ENCODE measurements at places on chromosomes 11 and 22.

- DNase-seq: no peak
Measured at GRCh38 chr22:37906364-37907008, 389 bp downstream of the MICALL1 start.

- DNase-seq: no peak
Measured at GRCh38 chr22:47691152-47691895, 928.9 kb downstream of the TBC1D22A start.

GRCh38 chr11:83725269-83725560 lies 439.0 kb upstream of the CCDC90B start:
- no peak for DNase-seq

DNA sequence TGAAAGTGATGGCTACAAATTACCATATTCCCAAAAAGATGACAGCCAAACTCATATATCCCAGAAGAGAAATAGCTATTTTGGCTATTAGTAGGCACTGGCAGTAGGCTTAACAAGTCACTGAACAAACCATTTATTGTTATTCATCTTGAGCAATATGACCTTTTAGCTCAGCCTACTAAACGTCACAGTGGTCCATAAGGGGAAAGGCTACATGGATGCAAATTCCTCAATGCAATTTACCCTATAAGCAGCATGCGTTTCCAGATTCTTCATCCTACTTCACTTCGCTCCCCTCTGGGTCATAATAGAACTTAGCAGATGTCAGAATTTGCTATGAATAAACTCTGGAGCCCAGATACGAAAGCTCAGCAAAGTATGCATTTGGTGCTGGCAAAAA lies 114.0 kb downstream of the SIK3 start:
- DNase-seq: no peak

GRCh38 chr22:47786650-47787290 lies 1024.3 kb downstream of the TBC1D22A start:
- no peak for DNase-seq

- no peak for DNase-seq
Measured at GRCh38 chr22:45603619-45604018, 68.0 kb upstream of the ATXN10 start.

GRCh38 chr22:48404801-48405447 lies 1422.7 kb downstream of the BRD1 start:
- no peak for DNase-seq

GRCh38 chr22:17733466-17733865 lies 40.8 kb downstream of the BID start:
- no peak for DNase-seq

GRCh38 chr22:35539910-35540594 lies 579 bp upstream of the RASD2 start:
- DNase-seq: peak; percentile 59

- no peak for DNase-seq
Measured at GRCh38 chr11:110971140-110971539, 258.9 kb upstream of the ARHGAP20 start.

DNA sequence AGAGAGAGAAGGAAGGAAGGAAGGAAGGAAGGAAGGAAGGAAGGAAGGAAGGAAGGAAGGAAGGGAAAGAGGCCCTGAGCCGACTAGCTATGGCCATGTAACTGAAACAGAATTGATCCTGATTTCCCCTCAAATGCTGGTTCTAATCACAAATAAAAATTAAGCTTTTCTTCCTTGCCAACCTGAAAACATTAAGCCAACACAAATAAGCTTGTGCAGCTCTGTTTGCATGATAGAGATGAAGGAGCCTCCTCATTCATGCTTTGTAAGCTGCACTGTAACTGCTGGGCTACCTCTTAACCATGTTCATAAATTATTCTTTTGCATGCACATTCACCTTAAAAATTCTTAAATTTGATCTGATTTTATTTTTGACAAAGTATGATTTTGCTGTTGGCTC lies 27.7 kb upstream of the APOL5 start:
- DNase-seq: no peak

DNA sequence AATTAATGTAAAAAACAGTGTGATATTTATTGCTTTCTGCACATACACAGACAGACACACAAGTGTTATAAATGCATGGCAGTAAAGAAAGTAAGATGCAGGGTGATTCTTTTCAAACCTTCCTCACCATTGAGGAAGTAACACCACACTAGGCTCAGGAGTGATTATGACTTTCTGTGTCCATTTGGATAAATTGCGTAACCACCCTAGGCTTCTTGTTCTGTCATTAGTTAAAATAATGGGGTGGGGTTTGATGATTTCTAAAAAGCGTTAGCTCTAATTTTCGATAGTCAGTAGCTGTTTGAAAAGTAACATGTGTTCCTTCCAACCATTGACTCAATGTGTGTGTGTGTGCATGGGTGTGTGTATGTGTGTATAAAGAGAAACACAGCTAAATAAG lies 1080.2 kb downstream of the NTM start:
- DNase-seq: no peak

GRCh38 chr22:30198921-30199320 lies 47.6 kb downstream of the LIF start:
- no peak for DNase-seq

DNA sequence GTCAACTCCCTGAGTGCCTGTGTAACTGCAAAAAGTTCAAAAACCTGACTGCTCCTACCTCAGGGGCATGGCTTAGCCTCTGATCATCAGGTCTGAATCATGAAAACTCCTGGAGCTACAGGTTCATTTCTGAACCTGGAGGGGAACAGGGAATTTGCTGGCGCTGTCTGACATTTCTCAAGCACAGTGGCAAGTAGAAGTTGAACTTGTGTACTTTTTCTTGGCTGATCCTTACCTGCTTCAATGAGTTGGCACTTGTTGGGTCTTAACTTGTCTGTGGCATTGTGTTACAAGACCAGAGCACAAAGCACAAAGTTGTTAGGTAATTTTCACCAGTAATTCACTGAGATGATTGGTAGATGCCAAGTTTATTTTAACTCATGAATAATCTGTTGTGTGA lies 3.3 kb downstream of the TMEM109 start:
- DNase-seq: no peak

GRCh38 chr11:120268686-120269085 lies 28.7 kb downstream of the POU2F3 start:
- no peak for DNase-seq

DNA sequence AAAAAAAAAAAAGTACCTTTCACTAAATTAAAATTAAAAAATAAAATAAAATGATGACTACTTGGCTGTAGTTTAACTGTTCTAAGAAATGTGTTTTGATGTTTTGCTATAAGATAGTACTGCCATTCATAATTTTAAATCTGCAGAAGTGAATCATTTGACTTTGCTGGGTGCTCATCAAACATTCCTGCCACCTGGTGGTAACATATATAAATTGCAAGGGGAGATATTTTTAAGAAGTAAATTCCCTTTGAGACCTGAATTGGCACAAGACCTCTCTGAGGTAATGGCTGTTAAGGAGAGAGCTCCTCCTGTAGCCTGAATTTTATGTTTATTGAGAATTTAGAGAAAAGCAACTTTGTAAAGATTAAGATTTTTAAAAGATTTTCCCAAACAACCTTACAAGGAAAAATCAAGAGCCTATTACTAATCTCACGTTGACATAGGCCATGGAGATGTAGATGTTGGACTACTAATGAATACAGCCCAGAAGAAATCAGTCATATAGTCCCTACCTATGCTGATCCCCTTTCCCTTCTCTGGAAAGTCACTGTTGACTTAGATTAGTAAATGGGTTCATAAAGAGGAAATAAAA lies 11.9 kb upstream of the NARS2 start:
- no peak for DNase-seq

DNA sequence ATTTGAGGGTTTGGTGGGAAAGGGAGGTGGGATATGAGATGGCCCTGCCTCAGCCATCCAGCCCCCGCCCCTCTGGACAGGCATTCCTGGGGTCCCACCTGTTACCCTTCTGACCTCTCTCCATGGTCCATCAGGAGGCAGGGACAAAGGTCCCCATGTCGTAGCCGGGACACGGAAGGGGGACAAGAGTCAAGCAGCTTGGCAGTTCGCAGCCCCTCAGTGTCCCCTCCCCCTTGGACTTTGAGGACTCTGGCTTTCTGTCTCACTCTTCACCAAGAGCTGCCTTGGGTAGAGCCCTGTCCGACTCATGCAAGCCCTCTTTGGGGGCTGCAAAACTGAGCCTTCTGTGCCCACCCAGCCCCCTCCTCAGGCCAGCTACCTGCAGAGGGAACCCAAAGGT lies 30.2 kb downstream of the TRIM29 start:
- DNase-seq: no peak

- DNase-seq: no peak
Measured at GRCh38 chr11:29019960-29020683, 911.9 kb downstream of the METTL15 start.

DNA sequence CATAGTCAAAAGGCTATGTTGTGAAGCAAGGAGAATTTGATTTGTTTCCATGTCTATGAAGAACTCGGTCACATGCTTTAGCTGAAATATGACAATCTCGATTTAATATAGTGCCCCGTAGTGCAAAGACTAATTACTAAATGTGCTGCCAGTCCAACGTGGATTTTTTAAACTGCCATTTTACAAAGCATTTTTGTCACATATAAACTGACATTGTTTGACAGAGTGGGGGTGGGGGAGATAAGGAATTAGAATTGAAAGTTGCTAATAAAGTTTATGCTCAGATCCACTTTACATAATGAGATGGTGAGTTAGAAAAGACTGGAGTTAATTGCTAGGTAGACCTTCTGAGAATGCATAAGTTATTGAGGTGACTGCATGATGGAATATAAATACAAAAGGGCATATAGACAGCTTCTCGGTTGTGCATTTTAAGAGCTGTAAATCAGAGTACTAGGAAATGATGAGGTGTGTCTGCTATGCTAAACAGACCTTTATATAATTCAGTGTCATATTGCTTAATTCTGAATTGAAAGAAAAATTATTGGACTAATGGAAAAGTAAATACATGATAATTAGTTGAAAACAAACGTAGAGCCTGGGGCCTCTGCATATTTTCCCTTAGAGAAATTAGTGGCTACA lies 158.9 kb upstream of the MTNR1B start:
- no peak for DNase-seq

GRCh38 chr11:3043315-3043871 lies 13.8 kb downstream of the CARS1 start:
- DNase-seq: no peak

DNA sequence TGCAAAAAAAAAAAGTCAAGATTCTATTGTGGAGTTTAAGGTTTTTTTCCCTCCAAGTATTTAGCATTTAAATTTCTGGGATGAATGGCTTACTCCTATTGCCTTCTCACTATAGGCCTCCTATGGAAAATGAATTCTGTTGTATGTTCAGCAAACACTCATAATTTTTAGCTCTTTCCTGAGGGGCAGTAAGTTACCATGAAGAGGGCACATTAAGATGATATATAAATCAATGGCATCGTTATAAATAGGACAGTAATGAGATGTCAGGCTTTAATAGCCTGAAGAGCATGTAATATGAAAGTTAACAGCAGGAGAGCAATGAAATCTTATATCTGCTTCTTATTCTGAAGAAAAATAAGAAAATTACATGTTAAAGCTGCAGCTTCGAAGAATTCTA lies 32.9 kb downstream of the C11orf87 start:
- DNase-seq: no peak

DNA sequence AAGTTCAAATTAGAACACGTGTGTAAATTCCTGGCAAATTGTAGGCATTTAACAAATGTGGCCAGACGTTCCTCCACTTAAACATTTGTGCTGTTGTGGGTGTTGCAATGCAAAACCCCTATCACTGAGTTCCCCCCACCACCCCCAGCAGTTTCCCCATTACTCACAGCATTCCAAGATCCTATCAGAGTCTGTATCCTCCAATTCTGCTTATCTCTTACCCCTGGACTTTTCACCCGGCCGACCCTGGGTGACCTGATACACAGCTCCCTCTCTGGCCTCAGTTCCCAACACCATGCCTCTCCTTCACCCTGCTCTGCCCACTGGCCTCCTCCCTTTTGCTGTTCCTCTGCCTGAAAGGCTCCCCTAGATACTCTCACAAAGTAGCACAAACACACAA lies 31.4 kb upstream of the AQP11 start:
- no peak for DNase-seq

- DNase-seq: no peak
Measured at GRCh38 chr11:113198972-113199661, 115.3 kb upstream of the TTC12 start.

DNA sequence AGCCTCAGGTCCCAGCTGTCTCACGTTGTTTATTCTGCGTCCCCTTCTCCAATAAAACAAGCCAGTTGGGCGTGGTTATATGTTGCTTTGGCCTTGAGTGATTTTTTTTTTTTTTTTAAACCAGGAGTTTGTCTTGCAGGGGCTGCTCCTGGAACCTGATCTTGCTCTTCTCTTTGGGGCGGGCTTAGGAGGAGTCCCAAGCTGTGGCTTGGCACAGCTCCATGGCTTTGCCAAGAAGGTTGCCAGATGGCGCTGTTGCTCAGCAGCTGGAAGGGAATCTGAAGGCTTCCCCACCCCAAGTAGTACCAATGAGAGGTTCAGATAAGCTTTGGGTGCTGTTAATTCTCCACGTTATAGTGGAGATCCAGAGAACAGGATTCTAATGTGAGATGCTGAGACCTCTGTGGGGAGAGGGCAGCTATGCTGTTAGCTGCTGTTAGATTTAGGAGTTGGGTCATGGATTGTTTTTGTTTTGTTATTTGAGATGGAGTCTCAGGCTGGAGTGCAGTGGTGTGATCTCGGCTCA lies 2.0 kb upstream of the FERMT3 start:
- DNase-seq: no peak

GRCh38 chr22:30396871-30397655 lies at the start of gene SEC14L2:
Gene SEC14L2 (plus strand): TSS chr22:30397018. CDS start chr22:30397117, 99 bp downstream.
- DNase-seq: peak; percentile 22

GRCh38 chr11:114215871-114216795 lies 80.1 kb upstream of the NNMT start:
- no peak for DNase-seq

DNA sequence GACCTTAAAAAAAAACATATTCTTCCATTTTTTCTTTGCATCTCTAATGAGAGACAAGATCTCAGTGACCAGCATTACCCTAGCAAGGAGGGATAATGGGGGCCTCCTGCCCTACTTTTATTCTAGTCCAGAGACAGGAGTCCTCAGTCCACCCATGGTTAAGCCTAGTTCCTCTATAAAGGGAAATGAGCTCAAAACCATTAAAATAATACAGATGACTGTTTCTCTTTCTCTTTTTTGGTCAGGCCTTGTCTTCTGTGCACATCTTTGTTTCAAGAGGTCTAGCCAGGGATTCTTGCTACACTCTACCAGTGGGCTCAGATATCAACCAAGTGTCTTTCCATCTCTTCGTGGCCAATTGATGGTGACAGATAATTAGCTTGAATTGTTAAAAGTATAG lies 73.1 kb downstream of the MPPED2 start:
- DNase-seq: no peak

DNA sequence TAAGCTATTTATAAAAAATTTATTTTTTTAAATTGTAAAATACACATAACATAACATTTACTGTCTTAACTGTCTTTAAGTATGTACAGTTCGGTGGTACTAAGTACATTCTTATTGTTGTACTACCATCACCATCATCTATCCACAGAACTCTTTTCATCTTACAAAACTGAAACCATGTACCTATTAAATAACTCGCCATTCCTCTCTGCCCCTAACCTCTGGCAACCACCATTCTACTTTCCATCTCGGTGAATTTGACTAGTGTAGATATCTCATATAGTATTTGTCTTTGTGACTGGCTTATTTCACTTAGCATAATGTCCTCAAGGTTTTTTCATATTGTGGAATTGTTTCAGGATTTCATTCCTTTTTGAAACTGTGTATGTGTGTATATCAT lies 22.6 kb downstream of the USP47 start:
- no peak for DNase-seq
